ENCODE measurements at places on chromosomes 5 and 9. TPM values are rescaled to one million over a fixed set of nuclear protein-coding genes. Genes with fewer than 3 reads are reported as not detected.

SLC6A7 gene
- not detected for total RNA-seq

LRRC8A gene
- 76.0 TPM for total RNA-seq

POU5F2 gene
- total RNA-seq, result 0.22 TPM

PPP3R2 gene
- not detected for total RNA-seq

FREM1 gene
- 0.44 TPM for total RNA-seq

GAPT gene
- not detected for total RNA-seq

DNA sequence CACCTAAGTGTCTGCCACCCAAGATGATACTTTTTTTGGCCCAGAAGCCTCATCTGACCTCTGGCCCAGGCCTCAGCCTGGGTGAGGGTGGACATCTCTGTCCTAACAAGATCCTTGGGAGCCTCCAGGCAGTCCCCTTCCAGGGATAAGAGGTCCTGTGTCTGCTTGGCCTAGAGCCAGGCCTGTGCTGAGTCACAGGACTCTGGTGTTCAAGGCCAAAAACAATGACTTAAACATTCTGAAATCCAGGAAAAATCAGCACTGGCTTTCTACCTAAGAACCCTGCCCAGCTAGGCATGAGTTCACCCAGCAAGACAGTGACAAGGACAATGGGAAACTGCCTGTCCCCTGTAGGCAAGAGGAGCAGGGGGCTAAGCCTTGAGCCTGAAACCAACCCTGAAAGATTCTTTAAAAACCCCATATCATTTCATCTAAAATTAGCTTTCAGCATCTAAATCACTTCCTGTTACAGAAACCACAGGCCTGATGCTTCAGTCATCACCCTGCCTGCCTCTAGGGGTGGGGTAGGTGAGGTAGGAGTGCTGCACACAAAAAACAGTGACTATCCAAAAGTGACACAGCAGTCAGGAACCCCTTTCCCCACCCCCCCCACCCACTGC lies 29.9 kb downstream of the CSF2 start:
- H3K4me1 ChIP-seq, result no peaks in the 10 kb centered on the region
- no peak overlapping the region for H3K27ac ChIP-seq
- DNase-seq, result no peak
- no peaks in the 10 kb centered on the region for H3K27me3 ChIP-seq
- H3K36me3 ChIP-seq, result no peaks in the 10 kb centered on the region

- peaks cover 27% of the 10 kb centered on the region for H3K36me3 ChIP-seq
- no peak overlapping the region for H3K4me3 ChIP-seq
- DNase-seq, result no peak
- H3K27ac ChIP-seq, result no peak overlapping the region
- no peaks in the 10 kb centered on the region for H3K27me3 ChIP-seq
- H3K4me1 ChIP-seq, result no peaks in the 10 kb centered on the region
These were observed 71.3 kb upstream of the RAPGEF6 start for GRCh38 chr5:131706281-131706680.

POLR3G gene
- total RNA-seq, result 75.4 TPM

LAMC3 gene
- total RNA-seq, result 21.9 TPM

DNA sequence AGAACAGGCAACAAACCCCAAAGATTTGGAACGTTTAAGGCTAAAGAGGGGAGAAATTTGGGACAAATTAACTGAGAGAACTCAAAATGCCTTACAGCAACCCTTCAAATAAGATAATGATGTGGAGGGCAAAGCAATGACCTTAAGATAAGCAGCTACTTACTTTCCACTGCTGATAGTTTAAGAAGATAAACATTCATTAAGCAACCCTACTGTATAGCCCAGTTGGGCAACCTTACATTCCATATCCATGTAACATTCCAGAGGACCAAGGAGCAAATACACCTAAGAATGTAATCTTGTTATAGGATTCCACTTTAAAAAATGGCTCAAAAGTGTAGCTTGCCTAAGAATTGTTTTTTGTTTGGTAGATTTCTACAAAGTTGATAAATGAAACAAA lies 14.8 kb downstream of the ETF1 start:
- no peaks in the 10 kb centered on the region for H3K4me1 ChIP-seq
- H3K27me3 ChIP-seq, result no peaks in the 10 kb centered on the region
- DNase-seq, result no peak
- no peak overlapping the region for H3K27ac ChIP-seq
- H3K36me3 ChIP-seq, result peaks cover 24% of the 10 kb centered on the region
- H3K4me3 ChIP-seq, result no peak overlapping the region

GRCh38 chr5:94811331-94811730 lies 192.9 kb downstream of the SLF1 start:
- no peaks in the 10 kb centered on the region for H3K36me3 ChIP-seq
- no peak for DNase-seq
- no peak overlapping the region for H3K4me3 ChIP-seq

ANAPC2 gene
- 54.8 TPM for total RNA-seq

- no peaks in the 10 kb centered on the region for H3K27me3 ChIP-seq
- peaks cover 8% of the 10 kb centered on the region for H3K4me1 ChIP-seq
- peaks cover 2% of the 10 kb centered on the region for H3K36me3 ChIP-seq
- no peak for DNase-seq
These were observed 288.4 kb downstream of the CAAP1 start for GRCh38 chr9:26604076-26604662.

GRCh38 chr9:95896580-95896979 lies 21.1 kb downstream of the ERCC6L2 start:
- DNase-seq, result no peak
- H3K4me3 ChIP-seq, result no peak overlapping the region
- peaks cover 4% of the 10 kb centered on the region for H3K36me3 ChIP-seq

- no peak for DNase-seq
- no peaks in the 10 kb centered on the region for H3K36me3 ChIP-seq
- H3K27ac ChIP-seq, result no peak overlapping the region
These were observed 95.9 kb downstream of the FBXO4 start for GRCh38 chr5:42020788-42021530.

DNA sequence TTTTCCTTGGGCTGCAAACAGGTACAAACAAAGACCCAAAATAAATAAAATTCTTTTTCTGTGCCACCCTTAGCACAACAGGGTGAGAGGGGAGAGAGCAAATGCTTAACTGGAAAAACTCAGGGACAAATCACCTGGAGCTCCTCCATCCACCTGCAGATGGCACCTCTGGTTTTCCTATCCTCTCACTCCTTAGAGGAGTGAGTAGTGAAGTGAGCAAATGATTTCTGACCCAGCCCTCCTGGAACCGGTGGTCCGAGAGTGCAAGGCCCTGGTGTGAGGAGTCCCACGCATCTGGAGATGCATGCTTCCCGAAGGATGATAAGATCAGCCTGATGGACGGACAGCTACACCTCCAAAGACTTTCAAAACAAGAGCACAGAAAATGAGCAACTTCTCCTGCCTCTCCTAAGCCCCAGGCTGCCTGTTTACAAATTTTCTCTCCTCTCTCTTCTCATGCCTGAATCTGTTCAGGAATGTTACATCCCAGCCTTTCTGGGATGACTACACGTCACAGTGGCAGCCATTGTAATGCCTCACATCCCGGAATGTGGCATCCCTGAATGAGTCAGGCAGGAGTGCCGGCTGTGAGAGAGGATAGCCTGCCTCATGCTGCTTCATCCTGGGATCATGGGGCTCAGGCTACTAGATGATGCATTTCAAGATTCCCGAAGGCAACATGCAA lies 86.4 kb downstream of the ADRB2 start:
- H3K4me3 ChIP-seq, result no peak overlapping the region
- H3K27ac ChIP-seq, result peak overlapping the region; percentile 31
- peaks cover 10% of the 10 kb centered on the region for H3K4me1 ChIP-seq
- no peaks in the 10 kb centered on the region for H3K27me3 ChIP-seq
- H3K36me3 ChIP-seq, result no peaks in the 10 kb centered on the region

- H3K27ac ChIP-seq, result no peak overlapping the region
- H3K4me1 ChIP-seq, result peaks cover 3% of the 10 kb centered on the region
- peak overlapping the region; percentile 84 for H3K4me3 ChIP-seq
These were observed 40.6 kb downstream of the CAST start for GRCh38 chr5:96702503-96703383.

ADAMTS12 gene
- 6.2 TPM for total RNA-seq

DNA sequence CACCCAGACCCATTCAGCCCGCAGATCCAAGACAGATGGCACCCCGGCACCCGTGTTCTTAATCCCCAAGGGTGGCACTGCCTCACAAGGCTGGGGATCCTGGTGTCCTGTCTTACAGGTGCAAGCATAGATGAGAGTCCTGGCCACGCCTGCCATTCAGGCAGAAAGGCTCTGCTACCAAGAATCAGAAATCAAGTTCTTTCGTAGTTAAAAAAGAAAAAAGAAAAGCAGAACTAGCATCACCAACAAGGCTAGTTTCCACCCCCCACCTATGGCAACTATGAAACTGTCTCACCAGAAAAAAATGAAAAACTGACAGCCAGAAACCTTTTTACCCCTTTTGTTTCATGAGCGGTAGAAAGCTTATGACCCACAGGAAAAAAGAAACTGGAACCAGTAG lies 170.4 kb downstream of the SYK start:
- no peak overlapping the region for H3K4me3 ChIP-seq
- no peaks in the 10 kb centered on the region for H3K27me3 ChIP-seq
- no peak for DNase-seq
- no peak overlapping the region for H3K27ac ChIP-seq

DNA sequence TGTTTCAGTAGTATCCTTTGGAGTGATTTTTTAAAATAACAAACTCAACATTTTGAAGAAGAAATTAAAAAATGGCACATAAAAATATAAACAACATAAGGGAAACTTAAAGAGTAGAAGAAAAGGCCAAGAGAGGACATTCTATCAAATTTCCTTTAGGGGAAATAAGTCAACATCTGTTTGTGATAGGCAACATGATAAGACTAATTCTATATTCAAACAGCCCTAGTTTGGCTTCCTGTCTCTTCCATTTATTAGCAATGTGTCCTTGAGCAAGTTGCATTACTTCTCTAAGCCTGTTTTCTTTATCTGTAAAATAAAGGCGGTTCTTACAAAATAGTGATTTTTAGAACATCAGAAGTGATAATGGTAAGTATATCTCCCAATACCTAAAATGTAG lies 24.7 kb downstream of the TYRP1 start:
- H3K36me3 ChIP-seq, result no peaks in the 10 kb centered on the region
- no peak overlapping the region for H3K4me3 ChIP-seq
- DNase-seq, result no peak
- peaks cover 2% of the 10 kb centered on the region for H3K4me1 ChIP-seq
- no peaks in the 10 kb centered on the region for H3K27me3 ChIP-seq
- no peak overlapping the region for H3K27ac ChIP-seq

GRCh38 chr5:58958701-58959100 lies 375.8 kb downstream of the RAB3C start:
- no peaks in the 10 kb centered on the region for H3K36me3 ChIP-seq
- no peak overlapping the region for H3K27ac ChIP-seq
- no peak overlapping the region for H3K4me3 ChIP-seq
- H3K4me1 ChIP-seq, result no peaks in the 10 kb centered on the region
- H3K27me3 ChIP-seq, result no peaks in the 10 kb centered on the region

GARIN3 gene
- total RNA-seq, result not detected

NIM1K gene
- 0.07 TPM for total RNA-seq

SYK gene
- total RNA-seq, result 7.9 TPM

- H3K4me3 ChIP-seq, result no peak overlapping the region
- no peaks in the 10 kb centered on the region for H3K4me1 ChIP-seq
- H3K36me3 ChIP-seq, result no peaks in the 10 kb centered on the region
- H3K27me3 ChIP-seq, result no peaks in the 10 kb centered on the region
These were observed 185.7 kb upstream of the VCAN start for GRCh38 chr5:83285661-83286398.

DNA sequence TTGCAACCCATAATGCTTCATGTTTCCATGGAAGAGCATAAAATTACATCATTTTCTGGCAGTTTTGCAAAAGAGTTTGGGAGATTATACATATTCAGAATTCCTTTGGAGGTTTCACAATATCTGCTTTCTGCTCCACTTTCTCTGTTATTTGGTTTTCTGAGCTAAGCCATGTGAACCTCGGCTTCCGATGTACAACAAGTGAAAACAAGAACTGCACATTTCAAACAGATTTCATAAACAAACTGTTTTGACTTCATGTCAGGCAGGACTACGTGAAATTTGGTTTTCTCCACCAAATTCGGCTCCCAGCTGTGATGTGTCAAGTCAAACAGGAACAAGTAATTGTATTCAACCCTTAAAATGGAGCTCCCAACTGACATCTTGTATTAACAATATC lies 609.8 kb downstream of the IRX1 start:
- no peak for DNase-seq
- H3K27ac ChIP-seq, result no peak overlapping the region
- no peaks in the 10 kb centered on the region for H3K27me3 ChIP-seq
- H3K4me1 ChIP-seq, result peaks cover 10% of the 10 kb centered on the region
- H3K4me3 ChIP-seq, result no peak overlapping the region

DNA sequence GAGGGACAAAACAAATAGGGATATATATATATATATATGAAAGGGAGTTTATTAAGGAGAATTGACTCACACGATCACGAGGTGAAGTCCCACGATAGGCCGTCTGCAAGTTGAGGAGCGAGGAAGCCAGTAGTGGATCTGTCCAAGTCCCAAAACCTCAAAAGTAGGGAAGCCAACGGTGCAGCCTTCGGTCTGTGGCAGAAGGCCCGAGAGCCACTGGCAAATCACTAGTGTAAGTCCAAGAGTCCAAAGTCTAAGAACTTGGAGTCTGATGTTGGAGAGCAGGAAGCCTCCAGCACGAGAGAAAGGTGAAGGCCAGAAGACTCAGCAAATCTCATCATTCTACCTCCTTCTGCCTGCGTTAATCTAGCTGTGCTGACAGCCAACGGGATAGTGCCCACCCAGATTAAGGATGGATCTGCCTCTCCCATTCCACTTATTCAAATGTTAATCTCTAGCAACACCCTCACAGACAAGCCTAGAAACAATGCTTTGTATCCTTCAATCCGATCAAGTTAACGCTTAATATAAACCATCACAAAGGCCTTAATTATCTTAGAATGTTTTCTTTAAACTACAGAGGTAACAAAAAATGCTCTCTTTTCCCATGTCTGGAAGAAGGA lies 23.8 kb upstream of the DAB2 start:
- H3K27me3 ChIP-seq, result no peaks in the 10 kb centered on the region
- no peak overlapping the region for H3K4me3 ChIP-seq
- no peak overlapping the region for H3K27ac ChIP-seq
- no peaks in the 10 kb centered on the region for H3K4me1 ChIP-seq
- no peak for DNase-seq

DNA sequence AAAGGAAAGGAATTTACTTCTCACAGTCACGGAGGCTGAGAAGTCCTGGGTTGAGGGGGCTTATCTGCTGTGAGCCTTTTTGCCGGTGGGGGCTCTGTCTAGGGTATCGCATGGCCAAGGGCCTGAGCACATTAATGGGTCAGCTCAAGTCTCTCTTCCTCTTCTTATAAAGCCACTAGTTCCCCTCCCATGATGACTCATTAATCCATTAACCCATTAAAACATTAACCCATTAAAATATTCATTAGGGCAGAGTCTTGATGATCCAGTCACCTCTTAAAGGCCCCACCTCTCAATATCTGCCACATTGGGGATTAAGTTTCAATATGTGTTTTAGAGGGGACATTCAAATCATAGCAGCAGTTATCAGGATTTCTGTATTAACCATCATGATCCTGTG lies 406.3 kb downstream of the SPOCK1 start:
- no peak overlapping the region for H3K27ac ChIP-seq
- H3K4me1 ChIP-seq, result peaks cover 14% of the 10 kb centered on the region
- no peaks in the 10 kb centered on the region for H3K36me3 ChIP-seq
- no peak overlapping the region for H3K4me3 ChIP-seq

GRXCR2 gene
- total RNA-seq, result not detected
